ENCODE measurements at places on chromosomes 1 and 21.
A peak's percentile ranks its signal among the peaks of the same experiment; 100 is the strongest.

DNA sequence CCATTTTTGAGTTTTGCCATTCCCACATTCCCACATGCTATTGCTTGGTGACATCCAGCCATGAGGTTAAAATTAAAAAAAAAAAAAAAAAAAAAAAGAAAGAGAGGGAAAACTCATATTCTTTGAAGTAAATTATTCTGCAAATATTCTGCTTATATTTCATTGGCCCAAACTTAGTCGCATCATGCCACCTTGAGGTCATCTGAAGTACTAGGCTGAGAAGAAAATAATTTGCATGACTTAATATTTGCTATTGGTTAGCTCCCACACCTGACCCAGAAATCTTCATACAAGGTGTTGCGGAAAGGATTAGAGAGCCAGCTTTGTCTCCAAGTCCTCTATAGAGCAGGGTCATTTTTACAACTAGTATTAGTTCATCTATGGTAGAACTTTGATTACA lies 2206.0 kb downstream of the MRPL39 start:
- DNase-seq, result no peak

- no peak for DNase-seq
These were observed 57.9 kb upstream of the KCNE2 start for GRCh38 chr21:34305605-34306604.

GRCh38 chr1:4207842-4208692 lies 308.0 kb upstream of the C1orf174 start:
- DNase-seq, result no peak

DNA sequence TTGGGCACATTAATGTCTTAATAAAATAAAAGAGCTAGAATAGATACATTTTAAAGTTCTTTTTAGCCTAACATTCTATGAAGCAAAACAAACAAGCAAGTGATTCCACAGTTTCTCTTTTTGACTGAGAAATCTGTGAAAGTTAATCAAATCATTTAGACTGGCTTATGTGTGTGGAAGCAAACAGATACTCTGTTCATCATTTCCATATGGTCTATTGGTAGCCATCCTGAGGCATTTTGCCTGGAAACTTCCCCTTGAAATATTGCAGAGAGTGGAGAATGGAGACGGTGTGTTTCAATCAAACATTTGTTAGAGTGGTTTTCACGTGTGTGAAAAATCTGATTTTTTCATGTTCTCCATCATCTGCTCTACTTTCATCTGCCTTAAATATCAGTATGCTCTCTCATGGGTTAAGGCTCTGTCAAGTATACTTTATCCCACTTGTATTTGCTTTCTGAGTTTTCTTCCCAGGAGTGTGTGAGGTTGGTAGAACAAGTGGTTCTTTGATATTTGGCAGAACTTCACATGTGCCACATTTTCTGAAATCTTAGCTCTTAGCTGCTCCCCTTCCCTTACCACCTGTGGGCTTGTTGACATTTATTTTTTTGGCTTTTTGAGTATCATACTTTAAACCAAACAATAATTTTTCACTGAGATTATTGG lies 139.1 kb upstream of the PTGFR start:
- no peak for DNase-seq

DNA sequence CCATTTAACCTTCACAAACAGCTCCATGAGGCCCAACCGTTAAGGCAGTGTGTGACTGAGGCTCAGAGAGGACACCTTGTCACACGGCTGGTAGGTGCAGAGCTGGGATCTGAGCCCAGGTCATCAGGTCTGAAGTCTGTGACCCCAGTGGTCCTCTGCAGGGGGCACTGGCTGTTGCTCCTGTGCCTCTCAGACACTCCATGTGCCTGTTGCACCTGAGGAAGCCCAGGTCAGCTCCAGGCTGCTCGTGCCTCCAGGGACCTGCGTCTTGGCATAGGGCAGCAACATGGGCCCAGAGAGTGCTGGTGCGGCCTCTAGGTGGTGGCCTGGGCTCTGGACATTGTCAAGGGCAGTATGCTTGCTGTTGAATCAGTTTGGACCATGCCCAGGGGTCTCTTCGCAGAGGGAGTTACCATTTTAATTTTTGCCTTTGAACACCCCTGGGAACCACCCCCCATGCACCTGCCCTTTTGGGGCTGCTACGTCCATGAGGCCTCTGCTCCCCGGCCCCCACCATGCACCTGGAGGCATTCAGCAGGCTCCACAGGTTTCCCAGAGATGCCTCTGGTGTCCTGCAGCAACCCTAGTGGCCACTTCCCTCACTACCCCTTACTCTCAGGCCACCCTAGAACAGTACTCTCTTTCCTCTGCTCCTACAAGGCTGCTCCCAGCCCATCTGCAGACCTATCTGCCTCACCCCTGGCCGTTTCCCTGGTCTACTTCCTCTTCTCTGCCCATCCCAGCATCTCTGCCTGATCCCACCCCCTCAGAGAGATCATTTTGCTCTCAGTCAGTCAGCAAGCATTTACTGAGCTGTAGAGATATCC lies 25.2 kb upstream of the EPS8L3 start:
- DNase-seq, result no peak

DNA sequence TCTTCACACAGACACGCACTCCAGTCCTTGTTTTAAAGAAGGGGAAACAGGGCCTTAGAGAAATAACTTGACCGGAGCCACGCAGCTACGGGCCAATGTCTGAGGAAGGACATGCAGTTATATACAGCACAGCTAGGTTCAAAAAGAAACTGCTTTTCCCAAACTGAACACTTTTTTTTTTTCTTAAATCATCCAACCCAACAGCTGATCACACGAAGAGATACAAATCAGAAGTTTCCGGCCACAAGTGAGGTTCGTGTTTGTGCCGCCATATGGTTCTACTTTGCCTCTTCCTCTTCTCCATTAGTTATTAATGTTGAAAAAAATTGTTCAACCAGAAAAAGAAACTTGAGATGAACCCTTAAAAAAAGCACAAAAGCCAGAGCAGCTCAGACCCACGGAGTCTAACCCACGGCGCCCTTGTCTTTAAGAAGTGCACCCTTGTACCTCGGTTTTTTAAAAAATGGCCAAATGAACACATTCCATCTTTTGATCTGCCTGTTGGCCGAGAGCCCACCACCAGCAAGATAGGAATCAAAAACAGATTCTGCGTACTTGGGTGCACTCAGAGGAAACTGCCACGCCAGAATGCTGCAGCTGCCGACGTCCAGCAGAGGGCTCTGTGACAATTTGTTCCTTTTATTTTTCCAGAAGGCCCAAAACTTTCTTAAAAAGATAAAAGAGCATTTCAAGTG lies 78.9 kb downstream of the SLC66A1 start:
- DNase-seq, result no peak

DNA sequence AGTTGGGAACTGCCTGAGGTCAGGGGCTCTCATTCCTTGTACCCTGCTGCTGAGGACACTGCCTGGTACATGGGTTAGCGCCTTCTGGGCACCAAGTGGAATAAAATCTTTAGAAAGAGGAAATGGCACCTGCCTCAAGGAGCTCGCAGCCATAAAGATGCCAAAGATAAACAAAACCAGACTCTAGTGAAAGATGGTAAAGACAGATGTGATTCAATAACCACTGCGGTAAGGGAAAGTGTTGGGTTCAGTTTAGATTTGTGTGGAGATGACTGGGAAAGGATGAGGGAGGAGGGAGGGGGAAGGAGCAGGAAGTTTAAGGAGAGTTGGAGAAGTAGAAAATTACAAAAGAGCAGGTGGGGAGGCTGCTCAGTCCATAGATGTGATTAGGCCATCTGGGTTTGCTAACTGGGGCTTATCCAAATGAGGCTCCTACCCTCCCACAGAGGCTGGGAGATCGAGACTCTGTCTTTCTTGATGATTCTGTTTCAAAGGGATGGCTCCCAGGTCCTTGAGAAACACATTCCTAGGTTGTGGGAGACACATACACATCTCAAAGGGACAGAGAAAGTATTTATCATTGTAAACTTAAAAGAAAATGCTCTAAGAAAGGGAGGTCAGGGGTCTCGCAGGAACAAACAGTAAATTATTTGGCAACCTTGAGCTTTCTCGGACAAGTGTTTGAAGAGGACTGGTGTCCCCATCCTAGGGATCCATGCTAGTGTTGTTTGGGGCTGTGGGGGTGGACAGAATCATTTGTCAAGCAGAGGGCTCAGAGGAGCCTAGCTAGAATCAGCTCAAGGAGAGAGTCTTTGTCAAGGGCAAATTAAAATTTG lies 65.7 kb upstream of the MORC3 start:
- DNase-seq, result no peak

DNA sequence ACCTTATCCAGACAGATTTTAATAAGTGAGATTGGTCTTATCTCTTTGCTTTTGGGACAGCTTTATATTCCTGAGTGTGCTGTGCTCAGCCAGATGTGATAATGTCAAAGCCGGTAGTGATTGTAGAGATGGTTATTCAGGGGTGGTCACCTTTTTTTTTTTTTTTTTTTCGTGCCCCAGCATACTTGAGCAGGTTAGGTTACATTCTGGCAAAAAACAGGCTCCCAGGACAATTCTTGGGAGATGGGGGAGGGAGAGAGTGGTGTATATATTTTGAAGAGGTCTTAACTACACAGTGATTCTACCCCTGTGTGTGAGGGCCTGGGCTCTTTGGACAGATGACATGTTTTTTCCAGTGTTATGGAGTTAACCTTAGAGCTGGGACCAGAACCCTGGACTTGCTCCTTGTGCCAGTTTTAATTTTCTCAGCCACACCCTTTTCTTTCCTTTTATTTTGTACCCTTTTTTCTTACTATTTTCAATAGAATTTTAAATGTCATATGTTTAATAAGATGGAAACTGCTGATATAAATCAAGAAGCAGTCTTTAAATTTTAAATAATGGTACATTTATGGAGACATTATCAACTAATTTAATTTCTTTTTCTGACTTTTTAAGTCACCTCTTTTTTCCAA lies 88.4 kb downstream of the DYRK1A start:
- no peak for DNase-seq

DNA sequence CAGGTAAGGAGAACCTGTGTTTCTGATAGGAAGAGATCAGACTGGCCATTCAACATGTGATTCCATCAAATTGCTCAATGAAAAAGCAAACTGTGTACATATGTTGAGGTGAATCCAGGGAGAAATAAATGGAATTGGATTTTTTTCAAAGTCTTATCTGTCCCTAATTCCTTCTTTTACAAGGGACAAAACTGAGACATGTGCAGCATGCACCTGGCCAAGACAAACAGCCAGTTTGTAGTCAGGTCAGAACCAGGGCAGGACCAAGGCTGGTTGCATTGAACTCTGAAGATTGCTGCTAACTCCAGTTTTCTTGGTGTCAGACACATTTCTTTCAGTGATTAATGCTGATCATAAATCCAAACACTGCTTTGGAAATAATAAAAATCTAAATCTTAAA lies 69.6 kb upstream of the CCDC190 start:
- no peak for DNase-seq

GRCh38 chr1:119275145-119276134 lies 93.1 kb upstream of the HAO2 start:
- peak; percentile 50 for DNase-seq

DNA sequence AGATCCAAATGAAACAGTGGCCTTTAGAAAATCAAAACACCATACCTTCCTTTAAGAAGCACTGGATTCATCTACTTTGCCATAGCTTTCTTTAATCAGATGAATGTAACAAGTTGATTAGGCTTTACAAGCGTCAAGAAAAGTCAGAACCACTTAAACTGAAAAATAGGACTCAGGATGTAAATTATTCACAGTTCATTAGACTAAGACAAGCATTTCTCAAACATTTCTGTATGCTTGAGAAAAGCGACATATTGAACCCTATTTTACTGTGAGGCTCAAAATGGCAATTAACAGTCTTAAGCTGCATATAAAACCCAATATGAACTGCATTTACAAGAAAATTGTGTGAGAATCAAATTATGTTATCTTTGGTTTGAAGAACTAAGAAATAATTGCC lies 256.7 kb upstream of the SNX7 start:
- no peak for DNase-seq

DNA sequence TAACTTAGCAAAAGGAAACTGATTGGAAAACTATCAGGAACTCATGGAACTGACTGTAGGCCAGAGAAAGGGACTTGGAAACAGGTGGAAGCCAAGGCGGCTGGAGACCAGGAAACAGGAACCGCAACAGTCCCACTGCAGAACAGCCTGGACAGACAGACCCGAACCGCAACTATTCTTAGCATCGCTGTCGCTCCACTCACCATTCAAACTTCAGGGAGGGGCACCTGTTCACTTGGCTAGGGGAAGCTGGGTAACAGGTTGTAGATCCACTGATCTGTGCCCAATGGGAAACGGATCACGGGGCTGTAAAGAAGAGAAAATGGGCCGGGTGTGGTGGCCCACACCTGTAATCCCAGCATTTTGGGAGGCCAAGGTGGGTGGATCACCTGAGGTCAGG lies 61.9 kb downstream of the CLSTN1 start:
- DNase-seq, result no peak

DNA sequence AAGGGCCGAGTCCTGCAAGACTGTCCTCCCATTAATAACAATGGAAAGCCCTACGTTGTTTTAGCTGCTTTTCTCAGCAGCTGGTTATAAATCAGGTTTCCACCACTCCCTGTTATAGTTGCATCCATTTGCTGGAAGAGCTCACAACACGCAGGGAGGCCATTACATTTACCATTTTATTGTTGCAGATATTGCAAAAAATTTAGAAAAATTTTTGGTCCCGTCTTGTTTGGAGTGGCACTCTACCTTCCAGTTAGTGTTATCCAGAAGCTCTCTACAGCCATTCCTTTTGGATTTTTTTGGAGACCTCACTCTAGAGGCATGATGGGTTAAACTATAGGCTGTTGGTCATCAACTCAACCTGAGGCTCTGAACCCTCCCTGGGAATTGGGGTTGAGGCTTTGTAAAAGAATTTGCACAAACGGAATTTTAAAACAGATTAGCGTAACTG lies 1532.1 kb upstream of the TPTE start:
- DNase-seq, result peak; percentile 87

DNA sequence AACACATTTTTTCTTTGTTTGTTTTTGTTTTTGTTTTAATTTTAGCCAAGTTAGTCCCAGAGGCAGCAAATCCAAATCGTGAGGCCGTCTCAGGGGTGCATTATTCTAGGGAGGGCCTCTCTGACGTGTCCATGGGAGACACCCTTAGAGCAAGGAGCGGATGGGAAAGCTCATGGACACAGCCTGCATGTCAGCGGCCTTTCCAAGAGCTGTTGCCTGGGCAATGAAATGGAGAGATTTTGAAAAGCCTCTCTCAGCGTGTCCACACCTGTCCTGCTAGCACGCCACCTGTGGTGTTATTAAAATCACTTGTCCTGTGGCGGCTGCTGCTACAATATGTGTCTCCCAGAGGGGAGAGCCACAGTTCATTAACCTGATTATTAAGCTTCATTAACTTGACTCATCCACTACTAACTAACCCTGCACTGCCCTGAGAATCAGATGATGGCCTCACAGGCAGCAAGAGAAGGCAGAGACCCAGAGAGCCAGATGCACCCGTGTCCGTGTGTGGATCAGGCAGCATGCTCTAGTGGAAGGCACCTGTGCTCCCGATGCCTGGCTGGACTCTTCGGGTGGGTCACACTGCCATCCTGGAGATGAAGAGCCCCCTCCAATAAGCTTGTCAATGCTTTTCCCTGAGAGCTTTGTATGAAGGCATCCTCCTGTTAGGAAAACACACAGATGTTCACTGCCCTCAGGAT lies 133.3 kb downstream of the PGBD5 start:
- DNase-seq, result no peak

All from iPS DF 6.9 (cell line).